ENCODE measurements at places on chromosomes 3 and 15.

DNA sequence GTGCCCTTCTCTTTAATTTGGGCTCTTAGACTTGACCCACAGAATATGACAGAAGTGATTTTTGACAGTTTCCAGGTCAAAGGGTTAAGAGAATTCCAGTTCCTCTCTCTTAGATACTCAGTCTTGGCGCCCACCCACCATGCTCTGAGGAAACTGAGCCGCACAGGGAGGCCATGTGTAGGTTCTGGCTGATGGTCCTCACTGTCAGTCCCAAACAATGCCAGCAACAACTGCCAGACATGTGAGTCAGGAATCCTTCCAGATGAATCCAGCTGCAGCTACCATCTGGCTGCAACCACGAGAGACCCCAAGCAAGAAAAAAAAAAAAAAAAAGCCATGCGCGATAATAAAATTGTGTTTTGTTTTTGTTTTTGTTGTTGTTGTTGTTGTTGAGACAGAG, 326.6 kb downstream of the MAGI1 start:
- DNase-seq: peak; percentile 39

DNA sequence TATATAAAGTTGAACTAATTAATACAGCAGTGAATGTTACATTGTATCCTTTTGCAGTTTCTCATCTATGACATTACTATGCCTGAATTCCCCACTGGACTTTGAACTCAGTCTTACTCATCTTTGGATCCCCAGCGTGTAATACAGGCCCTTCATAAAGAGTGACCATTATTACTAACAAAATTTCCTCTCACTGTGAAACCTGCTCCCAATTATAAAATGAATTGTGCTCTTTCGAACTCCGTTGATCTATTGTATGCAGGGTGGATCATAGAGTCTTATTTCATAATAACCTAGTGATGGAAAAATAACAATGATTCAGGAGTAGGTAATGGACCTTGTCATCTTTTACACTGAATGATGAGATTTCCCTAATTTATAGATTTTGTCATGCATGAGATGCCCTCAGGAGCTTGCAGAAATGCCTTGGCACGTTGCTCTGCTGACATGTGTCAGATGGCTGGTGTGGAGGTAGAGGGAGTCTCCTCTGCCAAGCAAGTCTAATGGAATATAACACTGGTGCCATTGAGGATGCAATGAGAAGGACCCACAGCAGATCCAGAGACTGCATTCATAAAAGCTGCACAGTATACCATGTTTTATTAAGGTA, 25.5 kb downstream of the B3GNT5 start:
- DNase-seq: no peak

GRCh38 chr3:81643721-81644120, 117.7 kb downstream of the GBE1 start:
- DNase-seq: peak; percentile 4

- no peak for DNase-seq
Observed at GRCh38 chr3:10954740-10955139, 37.8 kb upstream of the SLC6A1 start.

DNA sequence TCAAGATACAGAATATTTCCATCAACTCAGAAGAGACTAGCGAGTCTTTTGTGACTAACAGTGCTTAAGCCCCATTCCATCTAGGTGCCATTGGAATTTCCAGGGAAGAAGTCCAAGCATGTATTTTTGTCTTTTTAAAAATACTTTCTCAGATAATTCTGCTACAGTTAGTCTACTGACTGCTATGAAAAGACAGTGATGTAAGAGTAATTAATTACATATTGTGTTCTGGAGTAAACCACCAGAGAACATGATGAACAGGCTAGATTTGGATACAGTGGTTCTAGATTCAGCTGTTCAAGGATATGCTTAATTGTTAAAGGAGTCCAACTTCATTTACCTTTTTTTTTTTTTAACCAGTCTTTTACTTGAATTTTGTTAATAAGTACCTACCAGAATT, 34.8 kb upstream of the PAK6 start:
- DNase-seq: no peak

DNA sequence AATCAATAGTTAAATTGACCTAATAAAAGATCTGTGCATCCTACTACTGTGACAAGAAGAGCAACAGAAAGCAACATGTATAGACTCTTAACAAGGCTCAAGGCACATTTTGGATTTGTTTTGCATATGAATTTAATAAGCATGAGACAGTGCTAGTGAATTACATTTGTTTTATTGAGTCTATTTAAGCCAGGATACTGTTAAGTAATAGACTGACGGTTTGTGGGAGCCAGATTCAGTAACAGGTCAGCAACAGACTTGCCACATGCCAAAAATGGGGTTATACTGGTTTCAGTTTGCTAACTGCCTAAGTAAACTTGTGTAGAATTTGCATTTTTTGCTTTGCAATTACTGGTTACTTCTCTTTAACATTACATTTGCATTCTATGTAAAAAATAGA, 54.0 kb downstream of the MBNL1 start:
- DNase-seq: no peak

GRCh38 chr3:177150970-177151627, 46.2 kb downstream of the TBL1XR1 start:
- peak; percentile 59 for DNase-seq

DNA sequence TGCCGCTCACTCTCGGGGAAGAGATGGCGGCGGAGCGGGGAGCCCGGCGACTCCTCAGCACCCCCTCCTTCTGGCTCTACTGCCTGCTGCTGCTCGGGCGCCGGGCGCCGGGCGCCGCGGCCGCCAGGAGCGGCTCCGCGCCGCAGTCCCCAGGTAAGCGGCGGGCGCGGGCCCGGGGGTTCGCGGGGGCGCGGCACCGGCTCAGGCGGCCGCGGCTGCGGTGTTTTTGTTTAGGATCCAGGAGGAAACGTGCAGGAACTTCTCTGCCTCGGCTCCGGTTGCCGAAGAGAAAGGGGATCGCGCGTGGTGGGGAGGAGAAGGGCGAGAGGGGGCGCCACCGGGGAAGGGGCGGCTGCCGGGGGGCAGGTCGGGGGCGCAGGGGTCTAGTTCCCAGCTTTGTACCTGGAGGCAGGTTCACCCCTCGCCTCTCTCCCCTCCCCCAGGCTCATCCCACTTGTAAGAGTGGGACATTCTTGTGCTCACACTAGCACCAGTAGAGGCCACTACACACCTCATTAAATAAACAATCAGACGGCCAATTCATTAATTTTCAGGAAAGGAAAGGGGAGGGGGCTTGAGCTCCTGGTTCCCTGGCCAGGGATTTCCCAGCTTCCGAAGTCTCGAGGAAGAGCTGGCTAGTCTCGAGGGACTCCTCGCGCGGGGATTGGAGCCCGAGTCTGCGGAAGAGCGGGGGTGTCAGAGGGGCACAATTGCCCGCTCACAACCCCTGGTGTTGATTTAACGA, 562 bp downstream of the NEO1 start:
- no peak for DNase-seq

GRCh38 chr3:83868909-83869567, 1089.8 kb upstream of the CADM2 start:
- DNase-seq: no peak

DNA sequence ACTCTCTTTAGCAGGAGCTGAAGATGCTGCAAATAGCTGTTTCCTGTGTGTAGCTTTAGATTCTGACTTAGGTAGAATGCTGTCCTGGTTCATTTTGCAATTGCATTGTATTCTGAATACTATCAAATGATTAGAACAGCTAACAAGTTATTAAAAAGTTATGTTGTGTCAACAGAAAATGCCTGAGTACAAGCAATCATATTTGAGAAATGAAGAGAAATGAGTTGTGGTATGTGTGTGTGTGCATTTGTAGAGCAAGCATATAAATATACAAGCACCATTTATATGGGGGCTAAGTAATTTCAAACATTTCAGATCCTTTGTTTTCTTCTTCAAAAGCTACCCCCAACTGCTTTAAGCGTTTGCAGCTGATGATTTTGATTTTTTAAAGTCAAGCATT, 7.8 kb downstream of the ZIC1 start:
- no peak for DNase-seq

GRCh38 chr3:18723206-18723810, 298.2 kb upstream of the SATB1 start:
- no peak for DNase-seq

DNA sequence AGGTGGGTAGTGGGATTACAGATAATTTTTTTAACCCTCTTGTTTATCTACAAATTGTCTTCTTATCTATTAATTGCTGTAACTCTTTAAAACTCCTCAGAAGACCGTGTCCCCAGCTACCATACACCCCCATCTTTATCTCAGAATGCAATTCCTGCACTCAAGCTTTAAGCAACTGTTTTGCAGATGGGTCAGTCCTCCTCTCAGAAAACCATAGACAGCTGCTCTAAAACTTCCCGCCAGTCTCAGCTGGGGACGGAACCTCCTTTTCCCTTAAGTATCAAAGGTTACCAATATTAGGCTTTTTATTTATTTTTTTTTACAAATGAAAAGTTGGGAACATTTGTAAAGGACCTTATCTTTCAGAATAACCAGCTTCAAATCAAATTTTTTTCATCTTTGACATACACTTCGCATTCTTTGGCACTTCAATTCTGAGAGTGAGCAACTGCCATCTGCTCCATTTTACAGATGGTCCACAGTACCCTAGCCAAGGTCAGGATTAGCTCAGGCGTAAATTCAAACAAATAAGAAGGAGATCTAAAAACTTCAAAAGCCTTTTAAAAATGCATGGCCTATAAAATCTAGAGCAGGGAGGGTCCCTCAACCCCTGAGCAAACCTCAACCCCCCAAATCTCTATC, 1.3 kb downstream of the GATM start:
- DNase-seq: no peak

- no peak for DNase-seq
Observed at GRCh38 chr3:108791473-108791872, 31.1 kb upstream of the TRAT1 start.

DNA sequence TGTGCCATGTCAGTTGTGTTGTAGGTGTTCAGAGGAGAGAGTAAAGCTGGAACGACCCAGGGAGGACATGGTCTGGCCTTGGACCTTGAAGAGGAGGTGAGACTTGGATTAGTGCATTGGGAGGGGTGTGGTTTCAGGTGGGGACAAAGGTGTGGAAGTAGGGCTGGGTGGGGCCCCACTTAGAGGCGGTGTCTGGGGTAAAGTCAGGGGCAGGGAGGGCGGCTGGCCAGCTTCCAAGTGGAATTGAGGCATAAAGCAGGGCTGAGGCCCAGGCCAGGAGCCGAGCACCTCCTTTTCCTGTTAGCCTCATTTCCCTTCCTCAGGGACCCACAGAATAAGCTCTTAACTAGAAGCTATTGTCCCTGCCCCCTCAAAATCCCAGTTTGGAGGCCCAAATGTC, 36.2 kb upstream of the FLNB start:
- DNase-seq: no peak

GRCh38 chr15:64315216-64315615, 40.8 kb downstream of the CSNK1G1 start:
- no peak for DNase-seq

GRCh38 chr15:40543631-40544294, 21.1 kb downstream of the CCDC32 start:
- no peak for DNase-seq

DNA sequence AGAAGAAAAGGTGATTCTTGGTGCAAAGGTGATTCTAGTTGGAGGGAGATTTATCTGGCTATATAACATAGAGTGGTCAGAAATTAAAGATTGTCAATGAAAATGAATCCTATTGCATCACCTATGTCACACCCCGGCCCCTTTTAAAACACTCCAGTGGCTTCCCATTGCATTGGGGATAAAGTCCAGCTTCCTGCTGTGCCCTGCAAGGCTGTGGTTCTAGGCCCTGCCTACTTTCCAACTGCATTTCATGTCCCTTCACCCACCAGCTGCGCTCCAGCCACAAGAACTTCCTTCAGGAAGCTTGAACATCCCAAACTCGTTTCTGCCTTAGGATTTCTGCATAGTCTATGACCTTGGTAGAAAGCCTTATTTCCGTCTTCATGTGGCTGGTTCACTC, 118.7 kb upstream of the UMPS start:
- no peak for DNase-seq

DNA sequence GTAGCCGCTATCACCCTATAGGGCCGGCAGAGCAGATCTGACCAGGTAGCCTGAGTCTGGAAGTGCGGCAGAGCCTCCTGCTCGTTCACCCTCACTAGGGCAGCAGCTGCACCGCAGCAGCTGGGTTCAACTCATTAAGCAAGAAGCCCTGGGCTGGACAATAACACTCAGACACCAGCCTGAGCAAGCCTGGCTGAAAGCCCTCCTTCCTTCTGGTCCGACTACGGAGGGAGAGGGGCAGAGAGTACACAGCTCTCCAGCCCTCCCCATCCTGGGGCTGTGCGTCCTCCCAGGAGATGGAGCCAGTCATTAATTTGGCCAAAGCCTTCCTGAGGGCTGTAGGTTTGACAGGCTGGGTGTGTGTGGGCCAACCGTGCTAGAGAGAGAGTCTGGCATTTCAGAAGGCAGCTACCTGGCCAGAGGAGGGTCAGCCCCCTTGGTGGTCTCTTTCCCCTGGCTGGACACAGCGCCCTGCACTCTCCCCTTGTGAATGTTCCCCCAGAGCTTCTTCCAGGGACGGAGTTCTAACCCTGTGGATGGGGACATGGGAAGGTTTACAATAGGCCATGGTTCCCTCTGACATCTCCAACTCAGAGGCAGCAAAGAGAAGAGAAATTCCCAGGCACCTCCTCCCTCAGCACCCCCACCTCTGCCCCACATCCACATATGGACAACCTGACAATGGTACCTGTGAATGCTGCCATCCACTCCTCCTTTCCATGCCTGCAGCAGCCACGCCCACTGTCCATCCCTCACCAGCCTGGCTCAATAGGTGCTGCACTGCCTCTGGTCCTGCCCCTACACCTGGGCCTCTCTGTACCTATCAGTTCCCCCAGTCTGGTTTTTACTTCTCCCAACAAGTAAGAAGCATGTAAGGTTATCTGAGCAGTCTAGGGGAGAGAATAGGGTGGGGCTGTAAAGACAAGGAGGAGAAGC, 6.5 kb downstream of the CHRNB4 start:
- no peak for DNase-seq

DNA sequence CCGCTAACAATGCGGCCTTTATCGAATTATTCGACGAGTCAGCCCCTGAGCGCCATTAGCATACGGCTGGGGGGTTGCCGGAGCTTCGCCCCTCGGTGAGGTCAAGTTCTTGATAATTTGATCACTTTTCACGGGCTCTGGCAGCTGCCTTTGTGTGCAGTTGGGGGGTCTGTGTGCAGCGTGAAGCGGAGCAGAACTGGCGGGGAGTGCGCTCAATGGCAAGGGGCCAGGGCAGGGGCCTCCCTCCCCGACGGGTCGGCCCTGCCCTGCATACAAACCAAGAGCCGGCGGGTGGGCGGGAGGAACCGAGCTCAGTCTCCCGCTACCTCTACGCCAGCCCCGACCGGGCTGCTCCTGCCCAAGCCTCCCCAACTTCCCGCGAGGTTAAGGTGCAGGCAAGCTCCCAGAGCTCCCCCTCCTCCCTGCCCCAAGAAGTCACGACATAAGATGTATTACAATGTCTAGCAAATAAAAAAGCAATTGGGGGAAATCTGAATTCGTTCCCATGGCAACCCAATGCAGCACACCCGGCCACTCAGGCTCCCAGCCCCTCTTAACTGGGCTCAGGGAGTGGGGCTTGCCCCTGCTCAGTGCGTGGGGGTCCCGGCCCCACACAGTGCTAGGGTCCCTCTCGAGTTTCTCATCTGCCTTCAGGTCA, 34.1 kb upstream of the POLG start:
- DNase-seq: no peak

DNA sequence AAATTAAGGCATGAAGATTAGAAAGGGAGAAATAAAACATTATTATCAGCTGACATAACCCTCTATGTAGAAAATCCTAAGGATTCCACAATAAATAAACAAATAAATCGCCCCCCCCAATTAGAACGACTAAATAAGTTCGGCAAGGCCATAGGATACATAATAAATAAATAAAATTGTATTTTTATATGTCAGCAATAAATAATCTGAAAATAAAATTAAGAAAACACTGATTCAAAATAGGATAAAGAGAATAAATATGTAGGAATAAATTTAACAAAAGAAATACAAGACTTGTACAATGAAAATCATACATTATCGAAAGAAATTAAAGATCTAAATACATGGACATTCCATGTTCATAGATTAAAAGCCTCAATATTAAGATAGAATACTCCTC, 5.1 kb downstream of the TTC23 start:
- no peak for DNase-seq

All from GM04504 (cell line).